ENCODE measurements at places on chromosomes 4 and X.
A peak's percentile ranks its signal among the peaks of the same experiment; 100 is the strongest.

GRCh38 chrX:76454456-76454927 lies 27.0 kb downstream of the MAGEE1 start:
- DNase-seq, result peak; percentile 18

DNA sequence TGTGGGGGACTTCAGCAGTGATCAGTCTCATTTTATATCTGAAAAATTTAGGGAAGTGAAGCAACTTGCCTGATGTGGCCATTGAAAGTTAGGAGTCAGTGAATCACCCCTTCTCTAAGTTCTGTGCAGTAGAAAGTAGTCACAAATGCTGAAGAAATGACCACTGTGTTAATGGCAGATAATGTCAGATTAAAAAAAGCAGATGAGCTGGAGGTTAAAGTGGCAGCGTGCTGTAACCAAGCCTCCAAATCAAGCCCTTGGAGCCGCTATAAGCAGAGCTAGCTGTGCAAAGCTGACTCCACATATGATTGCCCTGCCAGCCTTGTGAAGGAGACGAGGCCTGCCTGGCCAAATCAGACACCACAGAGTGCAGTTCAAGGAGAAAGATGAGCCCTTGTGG lies 39.2 kb upstream of the PDE5A start:
- DNase-seq, result no peak

DNA sequence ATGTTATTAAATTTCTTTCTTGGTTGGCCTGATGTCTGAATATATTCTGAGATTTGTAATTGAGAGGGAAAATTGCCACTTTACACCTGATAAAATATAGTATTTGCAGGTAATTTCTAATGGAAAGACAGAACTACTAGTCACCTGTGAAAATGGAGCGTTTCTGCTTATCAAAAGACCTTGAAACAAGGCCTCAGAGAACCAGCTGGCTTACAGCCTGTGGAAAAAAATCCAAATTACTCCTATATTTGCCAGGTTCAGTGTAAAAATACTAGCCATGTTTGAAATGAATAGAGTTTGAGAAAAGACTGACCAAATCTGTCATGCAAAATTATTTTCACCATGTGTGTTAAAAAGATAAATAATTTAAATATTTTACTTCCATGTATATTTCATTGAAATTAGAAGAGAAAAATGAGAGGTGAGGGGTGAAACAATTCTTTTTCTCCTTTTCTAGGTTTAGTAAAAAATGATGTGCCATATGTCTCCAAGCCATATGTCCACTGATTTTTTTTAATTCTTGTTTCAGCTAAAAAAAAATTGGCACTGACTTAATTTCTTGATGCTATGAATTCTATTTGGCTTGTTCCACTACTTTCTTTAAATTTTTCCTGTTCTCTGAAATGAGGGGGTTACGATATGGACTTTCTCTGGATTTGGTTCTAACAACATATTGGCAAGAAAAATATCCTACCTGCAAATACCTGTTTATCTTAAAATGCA lies 464.9 kb downstream of the GRXCR1 start:
- DNase-seq, result no peak

DNA sequence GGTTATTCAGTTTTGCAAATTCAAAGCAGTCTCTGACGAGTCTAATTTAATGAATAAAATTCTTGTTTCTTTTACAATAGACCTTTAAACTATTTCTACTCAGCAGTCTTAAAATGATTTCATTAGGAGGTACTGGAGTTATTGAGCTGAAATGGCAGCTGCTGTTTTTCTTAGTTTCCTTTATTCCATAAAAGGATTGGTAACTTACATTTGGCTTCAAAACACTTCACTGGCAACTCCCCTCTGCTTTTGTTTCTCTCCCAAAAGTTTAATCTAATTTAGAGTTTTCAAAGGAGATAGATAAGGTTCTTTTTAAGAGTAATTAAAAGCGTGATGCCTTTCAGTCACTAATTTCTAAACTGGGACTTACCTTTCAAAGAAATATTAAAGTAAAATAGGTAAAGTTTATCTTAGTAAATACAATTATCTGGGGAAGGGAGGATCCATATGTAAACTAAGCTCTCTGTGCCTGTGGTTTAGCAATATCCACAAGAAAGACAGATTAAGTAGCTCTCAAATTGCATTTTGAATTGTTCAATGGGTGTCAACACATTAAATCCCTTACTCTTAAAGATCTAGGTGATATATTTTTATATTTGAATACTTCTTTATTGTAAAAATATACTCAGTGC lies 17.1 kb upstream of the PCDH10 start:
- DNase-seq, result peak; percentile 32

GRCh38 chr4:16537926-16538325 lies 311.7 kb upstream of the TAPT1 start:
- DNase-seq, result no peak

GRCh38 chr4:57043347-57044251 lies 64.9 kb downstream of the POLR2B start:
- peak; percentile 82 for DNase-seq

DNA sequence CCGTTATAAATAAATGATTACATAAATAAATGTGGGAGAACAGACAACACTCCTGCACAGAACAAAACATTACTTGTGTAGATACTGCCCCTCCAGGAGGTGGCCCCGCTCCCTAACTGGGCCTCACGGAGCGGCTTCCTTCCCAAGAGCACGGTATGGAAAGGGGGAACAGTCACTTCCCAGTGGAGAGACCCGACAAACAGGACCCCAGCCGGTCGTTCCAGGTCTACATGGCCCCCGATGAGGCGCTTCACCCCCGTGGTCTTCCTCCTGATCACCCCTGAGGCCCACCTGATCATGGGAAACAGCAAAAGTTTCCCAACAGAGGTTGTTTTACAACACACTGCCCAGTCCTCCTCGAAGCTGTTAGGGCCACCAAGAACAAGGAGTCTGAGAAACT lies 6.6 kb upstream of the SLC6A8 start:
- no peak for DNase-seq

DNA sequence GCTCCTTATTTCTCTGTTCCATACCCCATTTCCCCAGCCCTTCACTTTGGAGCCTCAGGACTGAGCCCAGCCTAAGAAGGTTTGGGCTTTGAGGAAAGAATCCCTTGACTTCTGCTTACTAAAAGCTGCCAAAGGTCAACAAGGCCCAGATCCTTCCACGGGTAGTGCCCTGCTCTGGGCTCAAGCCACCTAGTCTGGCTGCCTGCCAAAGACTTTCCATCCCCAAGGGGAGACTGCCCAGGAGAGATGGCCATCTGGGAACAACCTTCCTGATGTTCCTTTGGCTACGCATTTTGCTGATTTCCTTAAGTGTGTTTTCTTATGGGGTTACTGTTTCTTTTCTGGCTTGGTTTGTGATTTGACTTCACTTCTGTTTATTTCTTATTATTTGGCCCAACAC lies 49.8 kb upstream of the NDP start:
- no peak for DNase-seq

- no peak for DNase-seq
These were observed 1105.1 kb upstream of the TENM3 start for GRCh38 chr4:181138116-181138515.

DNA sequence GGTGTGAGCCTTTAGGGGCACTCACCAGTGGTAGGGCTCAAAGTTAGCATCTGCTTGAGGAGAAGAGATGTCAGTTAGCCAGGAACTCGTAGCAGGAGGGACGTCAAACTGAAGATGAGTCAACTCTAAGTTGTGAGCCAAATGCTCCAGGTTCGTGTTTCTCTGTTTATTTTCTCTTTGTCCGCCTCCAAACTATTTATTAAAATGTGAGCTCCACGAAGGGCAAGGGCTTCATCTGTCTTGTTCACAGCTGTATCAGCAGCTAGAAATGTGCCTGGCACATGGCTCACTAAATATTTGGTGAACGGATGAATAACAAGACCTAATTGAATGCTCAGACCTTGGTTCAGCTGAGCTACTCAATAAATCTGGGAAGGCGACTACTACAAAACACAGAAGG lies 248.9 kb downstream of the BCOR start:
- peak; percentile 58 for DNase-seq

DNA sequence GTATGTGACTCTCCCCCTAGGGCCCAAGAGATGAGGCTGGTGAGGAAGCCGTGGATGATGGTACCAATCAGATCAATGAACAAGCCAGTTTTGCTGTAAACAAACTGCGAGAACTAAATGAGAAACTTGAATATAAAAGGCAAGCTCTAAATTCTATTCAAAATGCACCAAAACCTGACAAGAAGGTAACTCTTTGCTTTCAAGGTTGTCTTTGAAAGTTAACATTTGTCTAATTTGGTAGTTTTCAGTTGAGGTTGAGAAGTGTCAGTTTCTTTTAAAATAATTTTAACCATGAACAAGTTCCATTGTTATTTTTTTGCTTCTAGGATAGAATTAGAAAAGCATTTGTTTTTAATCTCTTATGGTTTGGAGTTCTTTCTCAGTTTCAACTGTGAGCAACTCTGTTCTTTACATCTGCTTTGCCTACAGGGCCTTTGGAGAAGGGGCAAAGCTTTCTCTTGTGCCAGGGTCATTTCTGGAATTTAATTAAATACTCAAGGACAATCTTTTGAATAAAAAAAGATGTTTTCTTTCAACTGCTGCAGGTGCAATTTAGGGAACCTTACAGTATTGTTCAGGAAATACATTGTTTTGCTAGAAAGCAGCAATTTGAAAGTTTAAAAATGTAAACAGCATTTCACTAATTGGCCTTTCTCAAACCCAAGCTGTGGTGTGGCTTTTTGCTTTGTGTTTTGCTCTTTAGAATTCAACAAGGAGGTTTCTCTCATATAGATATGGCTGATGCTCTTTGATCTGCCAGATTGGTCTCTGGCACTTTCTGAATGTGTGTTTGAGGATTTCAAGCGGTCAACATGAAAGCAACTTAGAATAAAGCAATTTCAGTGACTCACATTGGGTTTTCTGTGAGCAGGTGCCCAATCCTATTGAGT lies 62.9 kb downstream of the LRP2BP start:
- DNase-seq, result no peak

DNA sequence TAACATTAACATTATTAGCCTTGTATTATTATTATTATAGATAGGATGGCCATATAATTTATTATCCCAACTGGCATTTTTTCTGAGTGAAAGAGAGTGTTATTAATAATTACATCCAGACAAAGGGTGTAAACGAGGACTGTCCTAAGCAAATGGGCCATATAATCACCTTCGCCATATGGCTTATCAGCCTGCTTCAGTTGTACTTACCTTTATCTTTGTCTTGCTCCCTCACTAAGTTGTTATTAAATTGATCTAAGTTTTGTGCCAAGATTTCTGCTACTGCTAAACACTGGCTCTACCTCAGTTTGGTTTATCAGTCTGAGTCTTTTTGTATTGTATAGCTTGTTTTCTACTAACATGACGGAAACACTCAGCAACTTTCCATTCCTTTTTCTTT lies 76.9 kb downstream of the STIM2 start:
- no peak for DNase-seq

- no peak for DNase-seq
These were observed 107.8 kb upstream of the TMEM47 start for GRCh38 chrX:34764852-34765361.

GRCh38 chr4:113248320-113248719 lies 198.9 kb downstream of the ANK2 start:
- no peak for DNase-seq

GRCh38 chr4:125123570-125124109 lies 191.1 kb upstream of the FAT4 start:
- peak; percentile 55 for DNase-seq

DNA sequence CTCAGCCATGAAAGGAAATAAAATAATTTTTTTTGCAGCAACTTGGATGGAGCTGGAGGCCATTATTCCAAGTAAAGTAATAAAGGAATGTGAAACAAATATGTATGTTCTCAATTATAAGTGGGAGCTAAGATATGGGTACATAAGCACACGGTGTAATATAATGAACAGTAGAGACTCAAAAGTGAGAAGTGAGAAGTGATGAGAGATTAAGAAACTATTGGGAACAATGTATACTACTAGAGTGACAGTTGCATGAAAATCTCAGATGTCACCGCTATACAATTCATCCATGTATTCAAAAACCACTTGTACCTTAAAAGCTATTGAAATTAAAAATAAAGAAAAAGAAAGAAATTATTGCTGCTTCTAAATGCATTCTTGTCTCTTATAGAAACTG lies 182.9 kb upstream of the TACR3 start:
- DNase-seq, result no peak

DNA sequence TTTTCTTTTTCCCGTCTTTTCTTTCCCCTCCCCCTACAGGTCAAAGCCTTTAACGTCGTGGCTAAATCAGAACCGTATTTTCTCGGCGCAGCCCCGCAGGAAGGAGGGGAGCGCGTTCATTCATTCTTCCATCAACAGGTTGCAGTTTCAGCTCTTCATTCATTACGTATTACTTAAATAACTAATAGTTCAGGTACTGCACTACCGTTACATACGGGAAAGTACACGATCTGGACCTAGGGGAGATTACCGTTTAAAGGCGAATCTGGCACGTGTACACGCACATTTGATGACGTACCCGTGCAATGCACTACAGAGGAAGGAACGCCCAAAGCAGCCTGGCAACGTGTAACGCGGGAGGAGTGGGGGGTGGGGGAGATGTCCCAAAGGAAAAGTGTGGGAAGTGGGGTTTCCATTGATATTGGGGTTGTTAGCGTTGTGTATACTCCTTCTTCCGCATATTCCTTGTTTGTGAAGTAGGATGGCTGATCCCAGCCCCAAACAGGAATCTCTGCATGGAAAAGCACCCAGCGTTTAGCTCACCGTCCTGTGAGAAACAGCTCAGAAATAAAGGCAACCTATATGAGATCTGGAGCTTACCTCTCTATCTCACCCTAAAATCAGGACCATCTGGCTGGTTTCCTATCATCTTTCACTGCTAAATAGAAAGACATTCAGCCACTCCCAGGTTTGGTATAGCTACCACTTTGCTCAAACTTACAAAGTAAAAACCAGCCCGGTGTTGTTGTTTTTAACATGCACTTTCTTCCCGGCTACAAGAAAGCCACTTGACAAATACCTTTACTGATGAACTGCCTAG lies 585 bp upstream of the SEC24D start:
- peak; percentile 76 for DNase-seq

GRCh38 chr4:52838729-52839586 lies 23.2 kb upstream of the RASL11B start:
- no peak for DNase-seq

DNA sequence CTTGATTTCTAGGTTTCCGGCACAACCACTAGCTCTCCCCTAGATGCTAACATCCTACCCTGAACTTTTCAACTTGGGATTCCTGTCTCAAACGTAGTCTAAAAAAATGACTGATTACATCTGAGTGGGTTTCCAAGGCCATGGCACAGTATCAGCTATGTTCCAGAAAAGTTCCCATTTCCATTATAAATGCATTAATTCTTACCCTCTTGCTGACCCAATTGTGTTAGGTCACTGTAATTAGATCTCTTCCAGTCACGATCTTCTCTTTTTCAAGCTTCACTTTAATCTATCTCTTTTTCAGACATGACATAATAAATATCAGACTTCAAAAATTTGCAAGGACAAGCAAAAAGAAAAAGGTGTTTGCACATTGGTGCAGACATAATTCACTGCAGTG lies 50.6 kb upstream of the PDE5A start:
- DNase-seq, result no peak

DNA sequence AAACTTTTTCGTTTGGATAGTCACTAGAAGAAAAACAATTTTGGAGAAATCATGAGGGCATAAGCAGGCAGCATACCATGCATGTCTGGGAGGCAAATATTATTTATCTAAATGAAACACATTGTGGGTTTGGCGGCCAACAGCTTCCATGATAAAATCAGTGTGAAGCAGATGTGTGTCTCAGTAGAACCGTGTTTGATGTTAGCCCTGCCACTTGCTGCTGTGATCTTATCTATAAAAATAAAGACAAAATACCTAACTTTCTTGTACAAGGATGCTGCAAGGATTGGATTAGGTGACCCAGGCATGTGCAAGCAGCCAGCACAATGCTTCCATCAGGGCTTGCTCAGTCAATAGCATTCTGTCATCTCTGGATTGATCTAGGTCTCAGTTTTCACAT lies 341.4 kb downstream of the PACRGL start:
- DNase-seq, result no peak

All from fibroblast of pulmonary artery (primary cell).